HepG2 (cell line): ENCODE measurements at places on chromosomes 3 and 15.

GRCh38 chr15:38144921-38145320 is 107.7 kb upstream of the SPRED1 start:
- DNase-seq: no peak

GRCh38 chr3:15647611-15648167 is 46.1 kb downstream of the BTD start:
- DNase-seq: no peak

- peak; percentile 29 for DNase-seq
Measured at GRCh38 chr15:22954798-22955543, 25.2 kb downstream of the CYFIP1 start.

- no peak for DNase-seq
Measured at GRCh38 chr3:66473181-66473580, 27.6 kb downstream of the LRIG1 start.

- DNase-seq: peak; percentile 41
Measured at GRCh38 chr3:172655388-172655787, 55.5 kb downstream of the NCEH1 start.

- no peak for DNase-seq
Measured at GRCh38 chr3:192831111-192831644, 86.5 kb downstream of the MB21D2 start.

GRCh38 chr3:160369784-160370183 is 29.2 kb downstream of the IFT80 start:
- no peak for DNase-seq

GRCh38 chr3:8619548-8619947 is 25.1 kb downstream of the SSUH2 start:
- DNase-seq: no peak

- no peak for DNase-seq
Measured at GRCh38 chr3:76527773-76528172, 512.1 kb upstream of the ROBO2 start.

- peak; percentile 3 for DNase-seq
Measured at GRCh38 chr15:80367094-80367493, 37.1 kb upstream of the ARNT2 start.

- no peak for DNase-seq
Measured at GRCh38 chr15:82877825-82878224, 68.4 kb downstream of the WHAMM start.

DNA sequence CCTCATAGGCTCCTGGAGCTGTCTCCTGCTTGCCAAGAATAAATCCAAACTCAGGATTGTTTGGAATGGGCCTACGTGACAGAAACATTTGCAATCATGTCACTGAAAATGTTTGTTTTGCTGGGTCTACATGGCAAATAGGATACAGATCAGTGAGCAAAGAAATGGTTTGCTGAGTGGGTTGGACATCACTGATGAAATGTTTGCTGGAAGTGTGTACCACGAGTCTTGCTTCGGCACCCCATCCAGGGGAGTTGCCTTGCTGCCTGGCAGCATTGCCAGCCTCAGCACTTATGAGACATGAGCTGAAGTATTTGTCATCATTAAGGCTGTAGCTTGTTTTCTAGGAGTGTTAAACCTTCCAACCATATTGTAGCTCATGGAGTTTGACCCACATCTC is 213.3 kb upstream of the CFAP20DC start:
- no peak for DNase-seq

DNA sequence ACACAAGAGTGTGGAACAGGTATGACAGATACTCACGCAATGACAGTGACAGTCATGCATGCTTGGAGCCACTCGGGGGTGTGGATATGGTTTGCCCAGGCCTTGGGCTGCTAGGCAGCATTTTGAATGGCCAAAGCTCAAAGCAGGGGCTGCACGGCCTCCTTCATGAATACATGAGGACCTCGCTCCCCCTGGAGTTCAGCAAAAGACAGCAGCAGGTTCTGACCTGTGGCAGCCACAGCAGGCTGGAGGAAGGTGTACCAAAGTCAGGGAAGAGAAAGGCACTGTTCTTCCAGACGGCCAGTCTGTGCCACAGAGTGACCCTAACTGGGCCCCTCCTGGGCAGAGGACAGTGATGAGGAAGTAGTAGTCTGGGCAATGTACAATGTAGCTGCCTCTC is 88.2 kb upstream of the C2CD4B start:
- no peak for DNase-seq

- no peak for DNase-seq
Measured at GRCh38 chr15:26013981-26014380, 150.9 kb upstream of the ATP10A start.

- no peak for DNase-seq
Measured at GRCh38 chr15:87154761-87155160, 1075.1 kb downstream of the AGBL1 start.

DNA sequence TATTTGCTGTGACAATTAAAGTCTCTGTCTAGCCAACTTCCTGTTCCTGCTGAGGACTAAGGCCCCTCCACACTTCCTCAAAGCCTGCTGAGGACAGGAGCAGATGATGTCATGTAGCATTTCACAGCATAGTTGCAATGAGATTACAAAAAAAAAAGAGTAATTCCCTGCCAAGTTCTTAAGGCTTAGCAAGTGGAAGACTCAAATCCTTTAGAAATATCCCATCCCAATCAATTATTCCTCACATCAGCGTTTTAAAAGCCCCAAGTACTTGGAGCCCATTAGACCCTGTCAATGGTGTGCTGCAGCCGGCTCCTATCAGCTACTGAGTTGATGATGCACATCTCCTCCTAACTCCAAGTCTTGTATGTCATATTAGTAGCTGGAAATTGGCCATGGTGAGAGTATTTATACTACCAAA is 51.7 kb downstream of the TRANK1 start:
- no peak for DNase-seq

DNA sequence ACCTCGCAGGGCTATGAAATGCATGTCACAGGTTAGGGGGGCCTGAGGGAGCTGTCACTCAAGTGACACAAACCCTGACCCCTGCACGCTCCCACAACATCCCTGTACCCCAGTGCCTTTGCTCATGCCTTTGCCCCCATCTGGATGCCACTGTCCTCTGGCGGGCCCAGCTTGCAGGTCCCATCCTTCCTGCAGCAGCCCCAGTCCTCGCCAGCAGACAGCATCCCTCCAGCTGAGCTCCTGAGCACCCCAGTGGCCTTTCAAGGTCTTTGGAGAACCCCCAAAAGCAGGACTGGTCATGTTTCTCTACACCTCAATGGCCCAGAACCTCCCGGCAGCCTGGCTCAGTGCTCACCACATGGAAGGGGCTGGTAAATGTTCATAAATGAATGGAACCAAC is 170.4 kb downstream of the ADAMTS17 start:
- no peak for DNase-seq

- DNase-seq: no peak
Measured at GRCh38 chr3:106191211-106191610, 322.4 kb upstream of the CBLB start.

GRCh38 chr15:100863796-100864267 is 15.8 kb upstream of the ALDH1A3 start:
- no peak for DNase-seq

DNA sequence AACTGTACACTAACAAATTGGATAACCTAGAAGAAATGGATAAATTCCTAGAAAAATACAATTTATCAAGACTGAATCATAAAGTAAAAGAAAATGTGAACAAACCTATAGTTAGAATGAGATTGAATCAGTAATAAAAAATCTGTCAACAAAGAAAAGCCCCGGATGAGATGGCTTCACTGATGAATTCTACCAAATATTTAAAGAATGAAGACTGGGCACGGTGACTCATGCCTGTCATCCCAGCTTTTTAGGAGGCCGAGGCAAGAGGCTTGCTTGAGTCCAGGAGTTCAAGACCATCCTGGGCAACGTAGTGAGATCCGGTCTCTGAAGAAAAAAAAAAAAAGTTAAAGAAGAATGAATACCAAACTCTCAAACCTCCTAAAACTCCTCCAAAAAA is 17.7 kb upstream of the AP4E1 start:
- DNase-seq: no peak

- no peak for DNase-seq
Measured at GRCh38 chr15:65333856-65334255, 29.4 kb downstream of the RNU5B-1 start.

DNA sequence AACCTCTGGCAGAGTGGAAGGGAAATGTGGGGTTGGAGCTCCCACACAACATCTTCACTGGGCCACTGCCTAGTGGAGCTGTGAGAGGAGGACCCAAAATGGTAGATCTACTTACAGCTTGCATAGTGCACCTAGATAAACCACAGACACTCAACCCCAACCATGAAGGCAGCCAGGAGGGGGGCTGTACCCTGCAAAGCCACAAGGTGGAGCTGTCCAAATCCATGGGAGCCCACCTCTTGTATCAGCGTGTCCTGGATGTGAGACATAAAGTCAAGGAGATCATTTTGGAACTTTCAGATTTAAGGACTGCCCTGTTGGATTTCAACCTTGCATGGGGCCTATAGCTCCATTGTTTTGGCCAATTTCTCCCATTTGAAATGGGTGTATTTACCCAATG is 20.9 kb downstream of the TP63 start:
- peak; percentile 4 for DNase-seq

DNA sequence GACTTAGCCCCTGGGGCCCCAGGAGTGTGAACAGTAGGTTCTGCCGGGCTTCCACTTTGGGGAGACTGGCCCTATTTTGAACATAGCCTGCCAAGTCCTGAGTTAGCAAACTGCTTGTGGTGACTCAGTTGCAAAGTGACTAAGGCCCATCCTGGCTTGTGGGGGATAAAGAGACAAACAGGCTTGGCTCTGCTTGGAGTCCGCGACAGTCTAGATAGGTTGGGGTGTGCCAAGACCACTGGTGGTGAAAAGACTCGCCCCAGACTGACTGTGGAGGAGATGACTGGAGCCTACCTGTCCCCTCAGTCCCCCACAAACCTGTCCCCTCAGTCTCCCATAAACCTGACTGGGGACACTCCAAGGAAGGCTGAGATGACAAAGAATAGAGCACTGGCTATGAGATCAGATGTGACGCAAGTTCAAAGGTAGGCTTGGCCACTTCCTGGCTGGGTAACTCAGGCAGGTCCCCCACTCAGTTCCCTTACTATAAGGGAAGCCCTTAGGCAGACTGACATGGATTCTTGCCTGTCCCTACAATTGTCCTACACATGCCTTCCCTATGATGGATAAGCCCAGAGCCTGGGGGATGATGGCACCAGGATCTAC is 4.3 kb downstream of the DNASE1L3 start:
- DNase-seq: peak; percentile 47

DNA sequence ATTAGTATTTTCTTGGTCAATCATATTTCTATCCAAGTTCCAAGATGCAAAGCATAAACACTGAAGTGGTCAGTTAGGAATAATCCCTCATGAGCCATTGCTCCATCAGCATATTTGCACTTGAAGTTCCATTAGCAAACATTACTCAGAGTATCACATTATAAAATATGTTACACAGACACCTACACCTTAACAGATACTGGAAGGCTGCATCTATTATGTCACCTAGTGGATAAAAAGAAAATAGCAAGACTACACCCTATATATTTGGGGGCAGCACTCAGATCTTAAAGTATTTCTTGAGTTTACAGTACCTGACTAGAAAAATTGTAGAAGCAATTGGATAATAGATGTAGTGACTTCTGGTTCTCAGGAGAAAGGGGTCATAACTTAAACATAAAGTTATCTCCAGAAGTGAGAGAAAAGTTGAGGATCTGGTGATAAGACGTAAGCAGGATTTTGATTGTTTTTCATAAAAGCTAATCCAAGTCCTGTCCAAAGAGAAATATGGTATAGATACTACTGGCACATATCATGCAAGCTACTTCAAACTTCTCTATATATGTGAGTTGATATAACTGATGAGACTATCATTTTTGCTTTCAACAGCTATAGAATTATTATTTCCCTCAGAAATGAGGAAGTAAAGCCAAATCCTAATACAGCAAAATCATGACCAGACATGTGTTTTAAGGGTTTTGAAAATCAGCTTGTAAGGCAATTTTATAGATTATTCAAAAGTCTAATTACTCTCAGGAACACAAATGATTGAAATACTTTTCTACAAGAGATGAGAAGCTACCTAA is 422.2 kb downstream of the GBE1 start:
- peak; percentile 12 for DNase-seq

- DNase-seq: no peak
Measured at GRCh38 chr3:11306817-11307589, 34.8 kb downstream of the ATG7 start.

- no peak for DNase-seq
Measured at GRCh38 chr3:151052756-151053155, 32.7 kb upstream of the MED12L start.

DNA sequence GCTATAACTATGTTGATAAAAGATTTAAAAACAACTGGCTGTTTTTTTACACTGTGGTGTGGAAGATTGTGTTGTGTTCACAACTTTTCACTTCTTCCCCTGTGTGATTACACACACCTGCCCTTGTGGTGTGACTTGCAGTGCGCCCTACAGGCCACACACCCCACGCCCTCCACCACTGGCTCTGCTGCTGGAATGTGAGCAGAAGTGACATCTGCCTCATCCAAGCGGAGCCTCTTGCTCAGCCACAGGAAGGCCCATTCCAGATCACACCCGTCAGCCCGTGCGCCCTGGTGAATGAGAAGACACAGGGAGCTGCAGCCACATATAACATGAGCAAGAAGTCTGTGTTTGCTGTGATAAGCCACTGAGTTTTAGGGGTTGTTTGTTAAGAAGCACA is 7.0 kb downstream of the CCR2 start:
- DNase-seq: no peak

DNA sequence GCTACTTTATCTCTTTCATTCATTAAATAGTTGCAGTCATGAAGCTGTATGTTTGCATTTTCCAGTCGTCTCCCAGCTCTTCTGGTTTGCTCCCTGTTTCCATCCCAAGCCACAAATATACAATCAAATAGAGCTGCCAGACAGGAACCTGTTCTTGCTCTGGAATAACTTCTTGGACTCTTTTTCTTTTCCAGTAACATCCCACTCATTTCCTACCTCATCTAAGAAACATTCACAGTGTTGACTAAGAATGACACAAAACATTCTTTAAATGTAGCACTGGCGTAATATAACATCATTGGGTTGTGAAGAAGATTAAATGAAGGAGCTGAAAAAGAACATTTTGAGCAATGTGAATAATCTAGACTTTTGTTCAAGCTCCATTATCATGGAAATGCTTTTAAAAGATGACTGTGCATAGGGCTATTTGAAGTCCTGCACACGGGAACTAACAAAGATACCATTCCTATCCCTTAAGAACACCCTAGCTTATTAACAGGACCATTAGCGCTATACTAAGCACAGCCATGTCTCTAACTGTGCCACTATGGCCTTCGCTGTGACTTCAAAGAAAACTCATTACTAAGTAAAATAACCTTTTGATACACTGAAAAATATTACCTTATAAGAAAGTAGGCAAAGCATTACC is 574.0 kb downstream of the NAALADL2 start:
- no peak for DNase-seq
